T1000 (cell line): ENCODE measurements at places on chromosomes 1 and 21.

DNA sequence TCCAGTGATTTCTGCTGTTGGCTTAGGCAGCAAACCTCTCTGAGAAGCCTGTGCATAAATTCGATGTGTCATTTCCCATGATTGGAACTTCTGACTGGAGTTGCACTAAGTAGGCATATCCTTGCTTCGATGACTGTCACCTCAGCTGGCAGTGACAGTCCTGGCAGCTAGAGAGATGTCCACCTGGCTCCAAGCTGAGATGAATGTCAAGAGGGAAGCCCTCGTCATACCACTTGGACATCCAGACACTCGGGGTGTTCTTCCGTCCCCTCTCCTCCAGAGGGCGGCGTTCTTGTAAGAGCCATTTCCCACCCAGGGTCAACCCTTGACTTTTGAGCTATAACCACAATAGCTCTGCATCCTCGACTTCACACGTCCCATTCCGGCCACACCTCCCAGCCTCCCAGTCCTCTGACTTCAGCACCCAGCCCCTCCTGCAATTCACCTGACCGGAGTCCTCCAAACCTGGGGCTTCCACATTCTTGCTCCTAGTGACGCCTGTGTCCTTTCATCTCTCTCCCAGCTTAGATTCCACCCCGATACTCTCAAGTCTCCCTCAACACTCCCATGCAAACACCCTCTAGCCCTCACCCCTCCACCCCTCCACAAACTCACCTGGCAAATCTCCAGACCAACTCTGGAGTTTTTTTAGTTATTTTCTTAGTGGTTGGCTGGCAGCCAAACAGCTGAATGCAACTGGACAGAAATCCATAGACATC lies 17.3 kb downstream of the CA6 start:
- no peak for DNase-seq

GRCh38 chr1:76871355-76871974 lies 4.2 kb downstream of the ST6GALNAC5 start:
- DNase-seq: no peak

GRCh38 chr1:181083842-181084605 lies 4.5 kb upstream of the IER5 start:
- DNase-seq: no peak

- DNase-seq: no peak
Observed at GRCh38 chr1:94983171-94983739, 56.3 kb upstream of the CNN3 start.

DNA sequence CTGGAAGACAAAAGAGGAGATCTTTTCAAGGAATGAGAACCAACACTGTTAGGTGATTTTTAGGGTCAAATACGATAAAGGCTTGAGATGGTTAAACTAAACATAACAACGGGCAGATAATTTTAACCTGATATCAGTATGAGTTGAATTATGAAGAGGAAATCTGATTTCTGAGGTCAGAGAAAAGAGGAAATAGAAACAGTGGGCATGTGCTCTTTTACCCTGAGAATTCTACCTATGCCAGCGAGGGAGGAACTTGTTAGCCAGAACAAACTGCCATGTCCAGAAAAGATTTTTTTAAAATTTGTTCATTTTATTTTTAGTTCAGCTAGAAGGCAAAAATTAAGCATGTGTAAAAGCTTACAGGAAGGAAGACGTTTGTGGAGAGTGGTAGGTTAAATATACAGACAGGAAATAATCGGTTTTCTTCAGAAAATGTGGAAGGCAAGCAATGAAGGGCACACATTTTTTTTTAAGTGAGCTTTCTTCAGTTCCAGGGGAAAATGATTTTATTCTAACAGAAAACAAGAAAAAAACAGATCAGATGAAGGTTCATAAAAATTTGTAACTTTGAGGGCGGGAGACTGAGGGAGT lies 1745.3 kb downstream of the MRPL39 start:
- DNase-seq: no peak

- DNase-seq: no peak
Observed at GRCh38 chr1:234973426-234974250, 155.0 kb downstream of the TOMM20 start.

DNA sequence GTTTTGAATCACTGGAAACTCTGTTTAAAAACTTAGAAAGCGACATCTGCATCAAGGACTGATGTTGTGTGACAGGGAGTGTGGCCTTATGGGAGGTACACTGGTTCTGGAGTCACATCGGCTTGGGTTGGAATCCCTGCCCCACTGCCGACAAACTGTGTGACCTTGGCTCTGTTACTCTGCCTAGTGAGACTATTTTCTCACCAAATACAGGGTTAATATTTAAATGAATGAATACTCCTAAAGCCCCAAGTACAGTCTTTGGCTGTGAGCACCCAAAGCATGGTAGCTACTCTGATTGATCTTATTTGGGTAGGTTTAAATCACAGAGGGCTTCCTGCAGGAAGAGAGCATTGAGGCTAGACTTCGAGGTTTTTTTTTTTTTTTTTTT lies 102.0 kb downstream of the ACTL8 start:
- no peak for DNase-seq

DNA sequence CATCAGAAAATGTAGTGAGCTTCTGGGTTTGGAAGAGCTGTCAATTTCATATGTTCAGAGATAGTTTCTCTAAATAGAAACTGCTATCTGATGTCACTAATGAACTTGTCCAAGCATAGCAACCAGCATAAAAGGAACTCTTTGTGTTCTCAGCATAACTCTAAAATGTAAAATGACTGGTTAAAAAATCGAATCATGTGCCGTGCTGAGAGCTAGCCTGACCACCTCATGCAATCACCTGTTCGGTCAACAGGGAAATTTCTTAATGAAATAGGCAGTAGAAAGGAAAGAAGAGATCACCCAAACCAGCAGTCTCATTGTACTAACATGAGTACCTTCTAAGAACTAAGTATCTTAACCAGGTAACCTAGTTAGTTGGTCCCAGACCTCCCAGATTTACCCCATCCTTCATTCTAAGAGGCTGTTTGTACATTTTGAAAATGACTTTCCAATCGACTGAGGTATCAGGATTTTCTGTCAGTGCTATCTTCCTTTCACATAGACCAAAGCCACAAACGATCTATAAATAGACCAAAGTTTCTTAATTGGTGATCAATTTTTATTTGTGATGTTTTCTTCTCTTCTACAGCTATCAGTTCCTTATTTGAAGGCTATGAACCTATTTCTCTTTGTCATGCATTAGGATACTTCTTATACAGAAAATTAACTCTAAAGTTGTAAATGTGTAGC lies 147.3 kb downstream of the TLR5 start:
- DNase-seq: no peak

- DNase-seq: no peak
Observed at GRCh38 chr1:184428604-184429003, 41.8 kb downstream of the C1orf21 start.

DNA sequence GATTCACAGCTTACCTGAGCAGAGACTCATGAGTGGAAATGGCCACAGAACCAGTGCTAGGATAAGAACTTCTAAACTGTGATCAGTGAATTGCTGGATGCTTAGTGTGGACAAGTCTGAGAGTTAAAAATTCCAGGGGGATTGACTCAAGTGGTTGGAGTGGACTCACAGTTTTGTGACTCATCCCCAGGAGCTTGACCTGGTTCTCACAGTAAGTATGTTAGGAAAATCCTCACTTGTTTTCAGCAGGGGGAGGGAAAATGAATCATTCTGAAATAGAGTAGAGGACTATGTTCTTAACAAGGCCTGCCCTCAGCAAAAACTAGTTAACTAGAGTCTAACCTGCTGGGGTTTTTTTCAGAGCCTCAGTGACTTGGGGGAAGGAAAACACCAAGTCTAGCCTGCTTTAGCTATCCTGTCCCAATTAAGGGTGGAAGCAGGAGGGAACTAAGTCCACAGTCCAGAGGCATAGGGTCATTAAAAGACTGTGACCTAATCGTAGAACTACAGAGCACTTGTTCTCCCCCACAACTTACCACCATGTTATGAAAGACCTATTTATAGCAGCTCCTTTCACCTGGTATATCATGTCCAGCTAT lies 6.1 kb upstream of the CDC73 start:
- peak; percentile 33 for DNase-seq

GRCh38 chr1:40625476-40626382 lies 39.8 kb downstream of the RIMS3 start:
- DNase-seq: no peak

DNA sequence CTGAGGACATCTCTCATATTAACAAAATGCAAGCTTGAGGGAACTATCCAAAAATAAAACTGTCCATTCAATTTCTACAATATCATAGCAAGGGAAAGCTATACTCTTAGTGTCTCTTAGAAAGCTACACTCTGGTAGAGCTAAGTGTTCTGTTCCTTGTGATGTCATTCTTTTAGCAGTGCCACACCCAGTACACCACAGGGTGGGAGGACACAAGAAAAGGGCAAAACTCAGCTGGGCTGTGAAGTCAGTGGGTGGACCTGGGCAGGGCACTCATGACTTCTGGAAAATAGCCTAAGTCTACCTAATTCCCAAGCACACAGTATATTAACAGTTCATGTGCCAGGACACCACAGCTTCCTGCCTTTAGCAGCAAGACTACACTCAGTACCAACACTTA lies 42.2 kb upstream of the TNFSF4 start:
- DNase-seq: no peak

GRCh38 chr1:15236321-15236721 lies 10.7 kb upstream of the FHAD1 start:
- no peak for DNase-seq

DNA sequence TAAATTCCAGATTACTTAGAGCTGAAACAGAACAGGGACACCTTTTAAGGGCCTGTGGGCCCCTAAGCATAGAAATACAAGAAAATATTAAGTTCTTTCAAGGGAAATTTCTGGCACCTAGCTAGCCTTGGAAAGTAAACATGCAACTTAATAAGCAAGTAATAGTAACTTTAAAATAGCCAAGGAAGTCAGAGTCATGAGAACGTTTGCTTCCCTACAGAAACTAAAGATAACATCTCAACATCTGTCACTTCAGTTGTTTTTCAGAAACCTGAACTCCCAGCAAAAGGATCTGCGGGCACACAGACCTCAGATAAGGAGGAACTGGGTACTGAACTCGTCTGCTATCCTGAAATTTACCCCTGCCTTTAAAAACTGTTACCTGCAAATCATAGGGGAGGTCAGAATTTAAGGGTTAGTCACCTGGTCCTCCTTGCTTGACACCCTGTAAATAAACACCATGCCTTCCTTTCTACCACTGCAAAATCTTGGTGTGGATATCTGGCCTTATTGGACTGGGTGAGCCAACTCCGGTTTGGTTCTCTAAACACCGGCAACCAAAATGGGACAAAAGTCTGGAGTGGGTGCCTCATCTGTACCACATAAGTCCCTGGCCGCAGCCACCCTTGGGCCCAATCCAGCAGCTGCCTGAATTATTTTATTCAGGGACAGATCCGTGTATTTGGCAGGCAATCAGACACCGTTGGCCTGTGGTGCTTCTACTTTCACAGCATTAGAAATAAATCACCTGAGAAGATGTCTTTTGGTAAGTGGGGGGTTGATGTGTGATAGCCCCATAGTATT lies 27.9 kb downstream of the NRDC start:
- DNase-seq: no peak

DNA sequence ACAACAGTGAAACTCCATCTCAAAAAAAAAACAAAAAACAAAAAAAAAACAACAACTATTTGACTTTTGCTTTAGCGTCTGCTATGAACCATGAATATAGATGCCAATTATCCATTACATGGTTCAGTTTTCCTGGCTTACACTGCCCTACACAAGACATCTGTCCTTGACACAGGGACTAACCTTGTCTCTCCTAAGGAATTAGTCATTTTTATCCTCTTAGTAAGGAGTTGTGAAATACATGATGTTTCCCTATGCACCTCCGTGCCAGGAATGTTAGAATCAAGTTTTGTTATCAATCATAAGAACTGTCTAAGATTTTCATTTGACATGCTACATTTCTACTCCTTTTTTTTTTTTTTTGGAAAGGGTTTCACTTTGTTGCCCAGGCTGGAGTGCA lies 241.8 kb downstream of the KIF26B start:
- DNase-seq: no peak

DNA sequence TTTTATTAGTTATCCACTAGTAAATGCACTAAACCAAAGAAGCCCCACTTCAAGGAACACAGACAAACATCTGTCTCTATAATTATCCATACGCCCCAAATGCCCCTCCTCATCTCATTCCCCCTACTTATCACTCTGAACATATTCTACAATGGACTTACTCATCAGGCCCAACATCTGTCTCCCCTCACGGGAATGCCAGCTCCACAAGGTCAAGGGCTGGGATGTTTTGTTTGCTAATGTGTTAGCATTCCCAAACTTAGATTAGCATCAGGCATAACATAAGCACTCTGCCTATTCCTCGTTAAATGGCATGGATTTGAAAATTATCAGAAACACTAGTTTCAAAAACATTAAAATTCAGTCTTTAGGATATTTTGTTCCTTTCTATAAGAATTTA lies 279.5 kb downstream of the DSCAM start:
- no peak for DNase-seq

DNA sequence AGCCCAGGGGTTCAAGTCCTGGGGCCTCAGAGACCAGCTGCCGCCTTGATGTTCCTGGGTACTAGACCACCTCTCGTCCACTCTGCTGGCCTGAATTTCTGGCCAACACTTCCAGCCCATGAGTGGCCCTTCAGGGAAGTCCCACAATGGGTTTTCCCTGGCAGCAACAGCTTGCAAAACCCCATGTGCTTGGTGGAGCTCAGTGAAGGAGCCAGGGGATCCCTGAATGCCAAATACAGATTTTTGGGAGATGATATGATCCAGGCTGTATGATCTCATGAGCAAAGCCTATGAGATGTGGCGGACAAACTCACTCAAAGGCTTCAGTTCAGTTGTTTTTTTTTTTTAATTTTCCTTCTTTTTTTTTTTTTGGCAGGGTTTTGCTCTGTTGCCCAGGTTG lies 9.6 kb upstream of the RASSF5 start:
- no peak for DNase-seq

DNA sequence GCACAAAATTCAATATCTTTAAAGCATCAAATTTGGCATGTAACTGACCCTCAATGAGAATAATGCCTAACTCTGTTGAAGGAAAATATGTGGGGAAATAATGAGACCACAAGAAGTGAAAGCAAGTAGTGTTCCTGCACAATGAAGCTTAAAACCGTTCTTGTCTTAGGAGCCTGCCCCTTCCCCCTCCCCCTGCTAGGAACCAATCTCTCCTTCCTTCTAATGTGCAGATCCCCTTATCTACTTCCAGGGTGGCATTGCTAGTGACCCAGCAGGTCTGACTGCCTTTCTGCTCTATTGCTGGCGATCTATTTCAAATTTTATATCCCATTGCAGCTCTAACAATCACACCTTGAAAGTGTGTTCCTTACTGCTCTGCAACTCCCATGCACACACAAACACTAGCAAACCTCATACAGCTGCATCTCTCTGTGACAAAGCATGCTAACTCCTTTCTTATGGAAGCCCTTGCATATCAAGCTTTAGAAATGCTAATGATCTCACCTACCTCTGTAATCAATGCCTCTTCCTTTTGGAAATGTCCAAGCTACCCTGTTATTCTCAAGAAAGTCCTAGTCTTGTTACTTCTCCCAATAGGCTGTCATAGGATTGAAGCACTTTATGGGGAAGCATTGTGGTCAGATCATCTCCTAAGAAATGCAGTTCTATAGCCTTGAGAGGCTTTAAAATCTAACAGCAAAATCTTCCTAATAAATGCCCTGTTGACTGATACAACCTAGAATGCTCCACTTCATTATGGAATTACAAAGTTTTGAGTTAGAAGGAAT lies 26.5 kb downstream of the BCL9 start:
- no peak for DNase-seq

GRCh38 chr1:100860397-100860991 lies 34.1 kb downstream of the EXTL2 start:
- no peak for DNase-seq

- DNase-seq: no peak
Observed at GRCh38 chr21:15241997-15242736, 177.4 kb upstream of the NRIP1 start.

- no peak for DNase-seq
Observed at GRCh38 chr1:194584052-194584451, 1397.6 kb upstream of the B3GALT2 start.

- DNase-seq: no peak
Observed at GRCh38 chr1:81832573-81832972, 31.8 kb downstream of the ADGRL2 start.
